Activated T-cell treated with anti-CD3 and anti-CD28 coated beads, Interleukin-2, amount 50 U/mL, for 4 hours (primary cell): ENCODE measurements at places on chromosomes 5 and 9.

GRCh38 chr5:84265130-84265529 is 119.5 kb downstream of the EDIL3 start:
- no peak for DNase-seq

- DNase-seq: no peak
These were observed 173.4 kb downstream of the ROR2 start for GRCh38 chr9:91776409-91777291.

DNA sequence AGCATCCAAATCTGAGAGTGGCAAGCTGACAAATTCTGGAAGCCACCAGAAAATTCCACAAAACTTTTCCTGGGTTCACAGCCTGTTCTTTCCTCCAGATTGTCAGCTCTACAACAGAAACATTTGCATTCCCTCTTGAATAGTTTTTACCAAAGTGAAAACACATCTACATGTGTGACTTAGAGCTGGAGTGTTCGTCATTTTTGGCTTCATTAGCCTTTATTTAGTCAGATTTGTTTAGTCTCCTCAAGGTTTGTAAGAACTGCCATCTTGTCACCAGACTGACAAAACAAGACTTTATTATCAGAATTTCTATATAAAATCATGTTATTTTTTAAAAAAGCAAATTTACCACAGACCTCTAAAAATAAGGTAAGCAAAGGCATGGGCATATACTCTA is 347.3 kb downstream of the TRIM36 start:
- DNase-seq: no peak

DNA sequence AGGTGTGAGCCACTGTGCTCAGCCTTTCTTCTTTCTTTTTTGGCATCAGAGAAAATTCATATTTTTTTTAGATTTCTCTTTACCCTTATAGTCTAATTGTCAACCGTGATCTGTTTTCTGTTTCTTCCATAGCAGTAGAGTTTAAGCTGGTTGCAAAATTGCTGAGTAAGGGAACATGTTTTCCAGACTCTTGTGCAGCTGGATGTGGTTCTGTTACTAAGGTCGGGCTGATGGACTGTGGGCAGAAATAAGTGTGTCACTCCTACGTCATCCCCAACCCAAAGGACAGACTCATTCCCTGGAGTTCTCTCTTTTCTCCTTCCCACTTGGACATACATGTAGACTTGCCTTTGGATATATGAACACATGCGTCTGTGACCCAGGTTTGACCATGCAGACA is 64.1 kb upstream of the GOLM1 start:
- no peak for DNase-seq

- DNase-seq: no peak
These were observed 51.1 kb upstream of the CDKN2AIPNL start for GRCh38 chr5:134462761-134463160.

- DNase-seq: no peak
These were observed 17.2 kb downstream of the OR2S2 start for GRCh38 chr9:35940458-35941407.

DNA sequence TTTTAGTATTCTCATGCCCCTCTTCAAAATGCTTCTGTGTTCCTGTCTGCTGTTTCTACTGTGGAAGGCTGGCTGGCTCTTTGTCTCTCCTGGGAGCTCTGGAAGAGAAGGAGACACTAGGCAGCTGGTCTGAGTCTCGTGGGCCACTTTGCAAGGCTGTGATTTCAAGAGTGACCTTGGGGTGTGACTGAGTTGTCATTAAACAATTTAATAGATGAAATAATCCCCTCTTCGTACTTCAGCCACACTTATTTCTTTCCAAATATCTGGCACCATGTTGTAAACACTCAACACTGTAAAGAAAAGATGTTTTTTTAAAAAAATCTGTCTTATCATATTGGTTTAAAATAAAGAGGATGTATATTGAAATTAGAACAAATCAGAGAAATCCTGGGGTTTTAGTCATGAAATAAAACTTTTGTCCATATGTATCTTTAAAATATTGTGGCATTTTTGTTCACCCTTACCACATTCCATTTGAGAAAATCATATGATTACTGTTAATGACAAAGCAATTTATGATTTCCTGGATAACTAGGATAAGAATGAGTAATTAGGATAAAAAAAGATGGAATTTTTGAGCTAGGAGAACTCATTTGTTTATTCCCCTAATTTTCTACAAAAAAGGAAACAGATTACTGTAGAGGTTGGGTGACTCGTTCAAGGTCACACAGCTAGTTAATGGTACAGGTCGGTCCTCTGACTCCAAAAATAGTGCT is 200.8 kb downstream of the MAT2B start:
- no peak for DNase-seq

DNA sequence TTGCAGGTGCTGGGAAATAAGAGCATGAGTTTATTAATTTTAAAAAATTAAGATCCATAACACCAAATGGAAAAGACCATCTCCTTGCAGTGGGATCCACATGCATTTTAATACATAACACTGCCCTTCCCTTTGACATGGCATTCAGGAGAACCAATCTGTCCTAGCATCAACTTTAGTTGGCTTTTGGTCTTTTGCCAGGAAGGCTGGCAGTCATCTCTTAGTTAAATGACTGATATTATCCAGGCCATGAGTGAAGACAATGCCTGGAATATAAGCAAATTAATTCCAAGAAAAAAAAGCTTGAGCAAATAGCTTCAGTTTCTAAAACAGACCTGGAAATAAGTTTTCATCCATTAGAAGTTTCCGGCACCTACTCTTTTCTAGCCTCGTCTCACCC is 55.1 kb upstream of the OTULINL start:
- DNase-seq: no peak

- DNase-seq: no peak
These were observed 236.1 kb downstream of the CETN3 start for GRCh38 chr5:90173299-90174030.

DNA sequence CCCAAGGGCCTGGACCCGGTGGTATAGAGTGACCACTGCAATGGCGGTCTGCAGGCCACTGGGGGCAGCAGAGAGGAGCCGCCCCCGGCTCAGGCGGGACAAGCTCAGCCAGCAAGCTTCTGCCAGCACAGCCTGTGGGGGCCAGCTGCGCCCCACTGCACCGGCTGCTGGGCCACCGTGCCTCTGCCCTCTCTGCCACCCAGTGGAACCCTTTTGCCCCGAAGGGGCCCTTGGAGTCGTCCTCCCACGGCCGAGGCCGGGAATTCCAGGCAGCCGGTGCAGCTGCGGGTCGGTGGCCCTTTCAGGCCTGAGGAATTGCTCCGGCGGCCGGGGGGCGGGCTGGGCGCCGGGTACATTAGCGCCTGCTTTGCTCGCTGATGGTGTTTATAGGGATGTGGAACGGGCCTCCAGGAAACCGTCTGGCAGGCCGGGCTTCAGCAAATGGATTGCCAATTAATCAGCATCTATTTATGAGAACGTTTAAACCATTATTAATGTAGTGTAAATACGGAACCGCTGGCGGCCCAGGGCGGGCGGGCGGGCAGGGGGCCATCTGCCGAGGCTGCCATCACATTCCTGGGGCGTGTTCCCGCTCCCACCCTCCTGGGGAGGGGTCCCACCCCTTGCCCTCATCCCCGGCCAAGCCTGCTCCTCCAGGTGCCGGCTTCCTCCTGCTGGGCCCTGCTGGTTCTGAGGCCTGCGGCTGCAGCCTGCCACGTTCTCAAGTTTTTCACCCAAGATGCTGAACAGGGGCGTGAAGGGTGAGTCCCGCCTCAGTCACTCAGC is 127.4 kb downstream of the BARX1 start:
- DNase-seq: no peak
